GM12892 (cell line): ENCODE measurements at places on chromosomes 16 and 17.

DNA sequence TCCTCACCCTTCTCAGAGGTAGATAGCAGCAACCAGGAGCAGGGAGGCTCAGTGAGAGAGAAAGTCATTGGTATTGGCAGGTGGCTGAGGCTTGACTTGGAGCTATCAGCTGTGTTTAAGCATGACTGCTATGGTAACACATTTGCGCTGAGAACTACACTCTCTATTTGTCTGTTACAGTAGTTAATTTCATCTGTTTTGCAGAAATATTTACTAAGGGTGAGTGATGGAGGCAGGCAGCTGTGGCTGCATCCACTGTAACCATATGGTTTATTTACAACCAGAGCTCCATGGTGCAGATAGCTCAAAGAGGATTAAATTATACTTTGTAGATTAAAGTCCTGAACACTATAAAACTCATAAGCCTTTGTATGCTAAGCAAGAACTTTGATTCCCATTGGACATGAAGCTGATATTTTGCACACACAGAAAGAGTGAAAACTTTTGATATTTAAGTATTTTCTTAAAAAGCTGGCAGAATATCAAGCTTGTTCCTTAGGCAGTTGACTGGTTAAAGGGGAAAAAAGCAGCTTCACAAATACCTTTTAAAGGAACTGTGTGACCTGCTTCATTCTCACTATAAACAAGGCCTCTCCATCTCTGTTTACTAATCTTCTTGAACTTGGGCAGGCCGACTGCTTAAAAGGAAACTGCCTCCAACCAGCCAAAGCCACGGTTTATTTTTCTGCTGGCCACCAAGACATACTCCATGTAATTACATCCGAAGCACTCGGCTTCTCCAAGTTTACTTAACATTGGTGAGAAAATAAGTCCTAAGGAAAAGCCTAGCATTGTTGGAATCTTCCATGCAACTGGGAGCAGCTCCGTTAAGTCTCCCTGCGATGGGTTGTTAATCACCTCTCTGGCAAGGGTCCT is 299.8 kb upstream of the ZFHX3 start:
- no peak for DNase-seq

DNA sequence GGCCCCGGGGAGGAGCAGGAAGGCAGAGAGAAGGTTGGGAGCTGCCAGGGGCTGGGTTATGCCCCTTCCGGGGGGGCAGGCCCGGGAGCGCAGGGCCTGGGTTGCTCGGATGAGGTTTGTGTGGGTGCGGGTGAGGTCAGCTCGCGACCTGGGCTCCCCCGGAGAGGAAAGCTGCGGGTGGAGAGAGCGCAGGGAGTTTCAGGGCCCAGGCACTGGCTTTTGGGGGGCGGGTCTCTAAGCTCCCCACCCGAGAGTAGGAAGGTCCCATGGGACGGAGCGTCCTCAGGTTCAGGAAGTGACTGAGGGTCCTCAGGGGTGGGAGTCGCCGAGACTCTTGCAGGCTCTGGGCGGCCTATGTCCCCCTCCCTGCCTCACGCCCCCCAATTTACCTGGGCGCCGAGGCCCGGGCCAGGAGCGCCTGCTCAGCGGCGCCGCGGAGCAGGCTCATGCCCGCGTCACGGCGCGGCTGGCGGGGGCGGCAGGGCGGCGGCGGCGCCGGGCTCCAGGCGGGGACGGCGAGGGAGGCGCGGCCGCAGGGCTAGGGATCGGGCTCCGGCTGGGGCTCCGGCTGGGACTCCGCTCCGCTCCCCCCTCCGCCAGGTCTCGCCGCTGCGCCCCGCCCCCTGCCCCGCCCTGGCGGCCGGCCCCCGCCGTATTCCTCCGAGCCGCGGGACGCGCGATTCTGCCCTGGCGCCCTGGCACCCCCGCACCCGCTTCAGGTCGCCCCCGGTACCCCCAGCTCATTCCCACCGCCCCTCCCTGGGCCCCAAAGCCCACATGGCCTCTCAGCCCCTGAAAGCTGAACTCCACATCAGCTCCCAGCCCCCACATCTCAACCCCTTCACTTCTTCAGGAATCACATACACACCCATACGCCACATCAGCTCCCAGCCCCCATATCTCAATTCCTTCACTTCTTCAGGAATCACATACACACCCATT is at the start of gene DOK4:
Gene DOK4, minus strand, starts transcription at position 578 of the 942 bp plus-strand sequence. CDS start 6,986 bp downstream, outside the sequence.
- peak; percentile 97 for DNase-seq

- DNase-seq = no peak
These were observed 75.2 kb downstream of the KATNIP start for GRCh38 chr16:27625050-27625697.

DNA sequence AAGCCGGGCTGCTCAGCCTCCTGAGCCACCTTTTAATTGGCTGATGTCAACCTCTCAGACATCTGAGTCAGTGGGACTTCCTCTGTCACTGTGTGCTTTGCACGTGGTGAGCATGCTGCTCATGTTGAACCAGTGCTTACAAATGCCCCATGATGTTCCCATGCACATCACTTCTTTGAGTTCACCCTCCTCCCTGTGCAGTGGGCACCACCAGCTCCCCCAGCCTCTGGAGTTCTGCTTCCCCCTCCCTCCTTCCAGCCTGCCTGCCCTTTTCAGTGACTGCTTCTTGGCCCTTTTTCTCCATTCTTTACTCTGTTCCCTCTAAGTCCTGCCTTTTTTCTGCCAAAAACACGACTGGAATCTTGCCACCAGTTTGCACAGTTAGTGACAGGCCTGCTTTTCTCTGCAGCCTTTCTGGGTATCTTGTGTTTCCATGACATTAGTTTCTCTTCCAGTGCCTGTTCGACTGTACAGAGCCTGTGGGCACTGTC is 41.6 kb downstream of the USP10 start:
- DNase-seq = no peak

DNA sequence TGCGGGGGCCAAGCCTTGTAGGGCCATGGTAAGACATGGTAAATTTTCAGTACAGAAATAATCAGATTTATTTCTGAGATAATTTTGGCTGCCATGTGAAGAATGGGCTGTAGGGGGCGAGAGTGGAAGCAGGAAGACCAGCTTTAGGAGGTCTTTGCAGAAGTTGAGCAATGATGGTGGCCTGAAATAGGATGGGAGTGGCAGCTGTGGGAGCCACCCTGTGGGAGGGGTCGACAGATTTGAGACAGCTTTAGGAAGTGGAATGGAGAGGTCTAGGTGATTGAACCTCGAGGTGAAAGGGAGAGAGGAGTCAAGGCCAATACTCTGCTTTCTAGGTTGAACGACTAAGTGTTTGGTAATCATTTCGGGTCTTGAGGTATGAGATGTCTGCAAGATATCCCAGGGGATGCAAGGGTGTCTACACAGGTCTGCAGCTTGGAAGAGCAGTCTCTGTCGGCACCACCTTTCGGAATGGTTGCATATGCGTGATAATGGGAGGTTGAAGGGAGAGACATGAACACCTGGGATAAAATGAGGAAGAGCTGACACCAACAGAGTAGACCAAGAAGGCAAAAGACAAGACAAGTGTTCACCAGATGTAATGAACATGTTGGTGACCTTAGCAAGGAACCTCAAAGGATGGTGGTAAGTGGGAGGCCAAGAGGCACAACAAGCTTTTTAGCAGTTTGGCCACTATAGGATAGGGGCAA is 4.2 kb upstream of the ATXN7L3 start:
- DNase-seq = peak; percentile 55

GRCh38 chr17:16942141-16943031 is 29.5 kb downstream of the TNFRSF13B start:
- DNase-seq = no peak

GRCh38 chr17:60901242-60901641 is 223.6 kb downstream of the BCAS3 start:
- DNase-seq = no peak

DNA sequence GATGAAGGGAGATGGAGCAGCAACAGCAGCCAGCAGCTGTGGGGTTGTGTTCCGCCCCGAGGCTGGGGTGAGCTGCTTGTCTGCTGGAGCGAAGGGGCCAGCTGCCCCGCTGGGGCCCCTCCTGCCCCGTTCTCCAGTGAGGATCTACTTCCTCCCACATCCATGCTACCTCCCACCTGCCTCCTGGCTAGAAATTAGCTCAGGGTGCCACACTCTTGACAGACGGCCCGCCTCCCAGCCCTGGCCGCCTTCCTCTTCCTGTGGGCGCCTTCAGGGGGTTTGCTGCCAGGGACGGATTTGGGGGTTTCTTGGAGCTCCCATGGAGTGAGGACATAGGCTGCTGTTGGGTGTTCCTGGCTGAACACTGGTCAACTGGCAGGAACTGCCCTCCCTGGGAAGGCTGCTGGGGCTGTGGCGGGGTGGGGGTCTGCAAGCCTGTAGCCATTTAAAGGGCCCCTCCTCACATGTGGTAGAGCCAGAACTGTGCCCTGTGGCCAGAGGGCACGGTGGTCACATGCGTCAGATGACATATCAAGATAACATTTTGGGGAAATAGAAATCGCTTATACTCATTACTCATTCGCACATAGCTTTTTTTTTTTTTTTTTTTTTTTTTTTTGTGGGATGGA is 13.1 kb downstream of the TBC1D24 start:
- DNase-seq = no peak

- no peak for DNase-seq
These were observed 302.2 kb downstream of the FOXL1 start for GRCh38 chr16:86880316-86881117.

- no peak for DNase-seq
These were observed 30.7 kb downstream of the ADGRG5 start for GRCh38 chr16:57572978-57573728.

- no peak for DNase-seq
These were observed 61.5 kb upstream of the BCAR1 start for GRCh38 chr16:75312875-75313274.

- DNase-seq = peak; percentile 64
These were observed at the start of gene HNF1B for GRCh38 chr17:37744961-37745800. Gene HNF1B, minus strand, starts transcription at chr17:37745059. Its CDS starts 175 bp downstream, at chr17:37744884.

DNA sequence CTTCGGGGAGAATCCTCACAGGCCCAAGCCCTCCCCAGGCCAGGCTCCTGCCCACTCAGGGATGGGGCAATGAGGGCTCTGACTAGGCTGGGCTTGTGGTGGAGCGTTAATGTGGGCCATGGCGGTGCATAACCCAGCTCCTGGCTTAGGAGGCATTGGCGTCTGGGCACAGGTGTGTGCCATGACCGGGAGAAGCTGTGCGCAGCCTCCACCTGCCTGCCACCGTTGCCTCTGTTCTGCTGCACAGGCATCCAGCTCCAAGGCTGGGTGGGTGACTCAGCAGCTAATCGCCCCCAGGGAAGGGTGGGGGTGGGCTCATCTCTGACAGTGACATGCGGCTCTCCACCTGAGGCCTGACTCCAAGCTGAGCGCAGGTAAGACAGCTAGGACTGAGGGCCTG is 3.5 kb upstream of the ARHGAP27 start:
- no peak for DNase-seq

- no peak for DNase-seq
These were observed 27.7 kb upstream of the GFOD2 start for GRCh38 chr16:67746846-67747245.

- DNase-seq = no peak
These were observed 14.1 kb downstream of the MAP3K14 start for GRCh38 chr17:45302649-45303173.

- DNase-seq = no peak
These were observed 7.4 kb upstream of the PPP1R9B start for GRCh38 chr17:50157891-50158290.
